ENCODE measurements at places on chromosomes 6 and 20.

GRCh38 chr6:107560657-107561056 is 70.7 kb downstream of the SOBP start:
- peak; percentile 68 for DNase-seq

DNA sequence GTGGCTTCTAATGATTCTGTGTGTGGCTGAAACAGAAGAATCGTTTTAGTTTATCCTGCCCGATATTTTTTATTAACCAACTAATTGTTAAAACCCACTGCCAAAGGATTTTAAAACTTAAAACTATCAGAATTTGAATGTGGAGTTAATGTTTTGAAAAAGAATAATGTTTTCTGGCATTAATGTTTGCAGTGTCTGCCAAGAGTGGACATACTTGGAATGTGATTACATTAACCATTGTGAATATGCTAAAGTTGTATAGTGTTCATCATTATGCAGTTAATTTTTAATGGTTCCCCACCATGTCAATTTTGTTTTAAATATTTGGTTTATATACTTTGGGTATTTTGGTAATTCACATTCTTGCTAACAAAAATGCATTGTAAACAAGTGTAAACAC is 24.4 kb downstream of the DCBLD1 start:
- DNase-seq: no peak

GRCh38 chr20:59121714-59122565 is 41.7 kb upstream of the ZNF831 start:
- no peak for DNase-seq

GRCh38 chr20:62548471-62548870 is 72.7 kb upstream of the GATA5 start:
- DNase-seq: no peak

DNA sequence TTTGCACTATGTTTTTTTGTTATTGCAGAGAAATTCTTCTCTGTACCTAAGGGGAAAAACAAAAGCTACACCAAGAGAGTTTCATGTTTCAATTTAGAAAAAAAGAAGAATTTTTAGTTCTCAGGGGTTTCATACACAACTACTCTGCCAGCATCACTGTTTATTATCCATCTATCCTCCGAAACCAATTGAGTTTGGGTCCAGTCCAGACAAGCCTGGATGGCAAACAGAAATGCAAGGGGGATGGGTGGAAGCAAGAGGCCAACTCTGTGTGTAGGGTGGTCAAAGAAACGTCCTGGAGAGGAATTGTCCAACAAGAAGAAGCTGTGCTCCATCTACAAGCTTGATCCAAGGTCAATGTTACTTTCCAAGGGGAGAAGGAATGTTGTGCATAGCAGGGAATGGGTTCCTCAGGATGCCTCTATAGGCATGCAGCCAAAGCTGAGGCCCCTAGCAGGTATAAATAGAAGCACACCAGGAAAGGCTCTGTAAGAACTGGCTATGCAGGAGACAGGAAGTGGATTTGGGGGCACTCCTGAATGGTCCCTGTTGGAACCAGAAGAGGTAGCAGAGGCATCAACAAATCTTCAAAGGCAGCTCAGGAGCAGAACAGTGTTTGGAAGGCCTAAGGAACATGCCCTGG is 64.4 kb downstream of the FILIP1 start:
- DNase-seq: no peak

DNA sequence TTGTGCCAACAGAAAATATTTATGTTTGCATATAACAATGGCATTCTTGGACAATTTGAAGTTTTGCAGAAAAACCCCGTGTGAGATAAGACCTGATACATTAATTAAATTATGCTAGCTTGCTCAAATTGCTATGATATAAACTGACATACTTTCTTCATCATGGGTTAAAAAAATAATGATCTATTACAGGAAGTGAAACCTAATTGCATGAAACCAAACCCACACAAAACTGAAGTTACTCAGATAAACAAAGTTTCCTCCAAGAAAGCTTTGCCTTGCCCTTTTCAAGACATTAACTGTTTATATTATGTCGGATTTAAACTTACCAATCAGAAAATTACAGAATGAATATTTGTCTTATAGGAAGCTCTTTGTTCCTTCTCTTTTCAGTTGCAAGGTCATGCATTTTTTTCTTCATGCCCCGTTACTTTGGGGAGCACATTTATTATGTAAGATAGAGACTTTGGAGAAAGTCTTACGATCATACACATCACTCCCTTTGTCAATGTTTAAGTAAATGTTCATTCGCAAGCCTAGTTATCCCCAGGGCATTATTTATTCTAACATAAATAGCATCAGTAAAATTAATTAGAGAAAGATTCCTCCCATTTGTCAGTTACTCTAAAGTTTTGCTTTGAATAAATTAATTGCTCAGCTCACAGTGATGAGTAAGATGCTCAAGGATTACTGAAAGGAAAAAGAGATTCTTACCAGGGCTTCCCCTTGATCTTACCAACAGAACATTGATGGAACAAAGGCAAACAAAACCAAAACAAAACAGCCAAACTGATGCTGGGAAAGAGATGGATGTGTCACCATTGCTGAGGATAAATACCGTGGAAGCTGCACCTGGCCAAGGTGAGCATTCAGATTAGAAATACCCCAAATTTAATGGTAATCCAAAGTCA is 14.8 kb upstream of the TMEM244 start:
- DNase-seq: no peak

- DNase-seq: no peak
Observed at GRCh38 chr20:43243672-43244269, 54.1 kb upstream of the PTPRT start.

DNA sequence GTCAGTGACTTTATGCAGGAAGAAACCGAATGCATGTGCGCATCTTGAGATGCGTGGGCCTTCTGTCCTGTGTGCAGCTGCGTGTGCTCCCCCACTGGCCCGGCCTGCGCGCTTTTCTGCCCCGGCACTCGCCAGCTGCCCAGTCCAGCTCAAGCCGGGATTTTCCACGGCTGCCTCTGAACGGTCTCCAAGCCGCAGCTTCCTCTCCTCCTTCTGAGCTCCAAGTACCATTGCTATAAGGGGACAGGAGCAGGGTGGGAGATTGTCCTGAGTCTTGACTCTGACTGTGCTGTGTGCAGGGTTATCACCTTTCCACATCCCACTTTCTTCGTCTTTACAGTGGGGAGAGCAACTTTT is 302.8 kb downstream of the THBS2 start:
- peak; percentile 76 for DNase-seq

DNA sequence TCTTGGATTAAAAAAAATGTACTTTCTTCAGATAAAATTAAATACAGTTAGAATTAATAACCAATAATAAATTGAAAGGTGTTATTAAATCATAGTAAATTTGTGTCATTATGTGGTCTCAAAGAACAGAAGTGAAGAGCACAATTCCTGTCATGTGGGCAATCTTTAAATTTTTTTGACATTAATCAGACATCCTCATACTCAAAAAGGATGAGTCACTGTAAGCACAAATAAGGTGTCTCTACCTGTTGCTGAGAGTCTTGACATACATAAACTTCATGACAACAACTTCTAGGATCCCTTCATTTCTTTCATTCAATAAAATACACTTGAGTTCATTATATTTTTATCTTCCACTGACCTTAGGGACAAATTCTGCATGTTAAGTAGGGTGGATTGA is 76.1 kb downstream of the SLC22A3 start:
- no peak for DNase-seq

GRCh38 chr6:16939839-16940238 is 162.0 kb upstream of the STMND1 start:
- no peak for DNase-seq

DNA sequence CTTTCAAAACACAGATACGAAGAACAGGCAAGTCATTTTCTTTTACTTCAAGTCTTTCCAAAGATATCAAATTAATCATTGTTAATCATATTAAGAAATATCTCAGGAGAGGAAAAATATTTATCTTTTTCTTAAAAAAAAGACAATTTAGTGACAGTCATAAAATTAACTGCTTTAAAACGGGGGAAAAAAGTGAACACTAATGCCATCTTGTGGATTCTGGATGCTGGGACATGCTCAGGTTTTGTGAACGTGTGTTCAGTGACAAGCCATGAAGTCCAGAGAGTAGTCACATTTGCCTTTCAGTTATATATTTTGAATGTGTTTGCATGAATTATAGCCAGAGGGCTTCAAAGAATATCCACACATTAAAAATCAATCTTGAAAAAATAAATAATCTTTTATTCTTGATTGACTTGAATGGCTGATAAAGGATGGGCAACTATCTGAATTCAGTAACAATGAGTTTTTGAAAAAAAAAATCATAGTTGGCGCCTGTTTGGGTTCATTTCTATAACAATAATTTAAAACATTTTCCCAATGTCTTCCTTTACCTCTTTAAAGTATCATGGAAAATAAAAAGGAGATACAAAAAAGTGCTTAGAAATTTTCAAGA is 74.7 kb upstream of the NOX3 start:
- no peak for DNase-seq

DNA sequence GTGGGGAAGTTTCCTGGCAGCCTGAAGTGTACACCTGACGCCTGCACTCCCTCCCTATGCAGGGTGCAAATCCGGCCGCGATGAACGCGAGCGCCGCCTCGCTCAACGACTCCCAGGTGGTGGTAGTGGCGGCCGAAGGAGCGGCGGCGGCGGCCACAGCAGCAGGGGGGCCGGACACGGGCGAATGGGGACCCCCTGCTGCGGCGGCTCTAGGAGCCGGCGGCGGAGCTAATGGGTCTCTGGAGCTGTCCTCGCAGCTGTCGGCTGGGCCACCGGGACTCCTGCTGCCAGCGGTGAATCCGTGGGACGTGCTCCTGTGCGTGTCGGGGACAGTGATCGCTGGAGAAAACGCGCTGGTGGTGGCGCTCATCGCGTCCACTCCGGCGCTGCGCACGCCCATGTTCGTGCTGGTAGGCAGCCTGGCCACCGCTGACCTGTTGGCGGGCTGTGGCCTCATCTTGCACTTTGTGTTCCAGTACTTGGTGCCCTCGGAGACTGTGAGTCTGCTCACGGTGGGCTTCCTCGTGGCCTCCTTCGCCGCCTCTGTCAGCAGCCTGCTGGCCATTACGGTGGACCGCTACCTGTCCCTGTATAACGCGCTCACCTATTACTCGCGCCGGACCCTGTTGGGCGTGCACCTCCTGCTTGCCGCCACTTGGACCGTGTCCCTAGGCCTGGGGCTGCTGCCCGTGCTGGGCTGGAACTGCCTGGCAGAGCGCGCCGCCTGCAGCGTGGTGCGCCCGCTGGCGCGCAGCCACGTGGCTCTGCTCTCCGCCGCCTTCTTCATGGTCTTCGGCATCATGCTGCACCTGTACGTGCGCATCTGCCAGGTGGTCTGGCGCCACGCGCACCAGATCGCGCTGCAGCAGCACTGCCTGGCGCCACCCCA is 1.2 kb downstream of the GPR6 start:
- no peak for DNase-seq

DNA sequence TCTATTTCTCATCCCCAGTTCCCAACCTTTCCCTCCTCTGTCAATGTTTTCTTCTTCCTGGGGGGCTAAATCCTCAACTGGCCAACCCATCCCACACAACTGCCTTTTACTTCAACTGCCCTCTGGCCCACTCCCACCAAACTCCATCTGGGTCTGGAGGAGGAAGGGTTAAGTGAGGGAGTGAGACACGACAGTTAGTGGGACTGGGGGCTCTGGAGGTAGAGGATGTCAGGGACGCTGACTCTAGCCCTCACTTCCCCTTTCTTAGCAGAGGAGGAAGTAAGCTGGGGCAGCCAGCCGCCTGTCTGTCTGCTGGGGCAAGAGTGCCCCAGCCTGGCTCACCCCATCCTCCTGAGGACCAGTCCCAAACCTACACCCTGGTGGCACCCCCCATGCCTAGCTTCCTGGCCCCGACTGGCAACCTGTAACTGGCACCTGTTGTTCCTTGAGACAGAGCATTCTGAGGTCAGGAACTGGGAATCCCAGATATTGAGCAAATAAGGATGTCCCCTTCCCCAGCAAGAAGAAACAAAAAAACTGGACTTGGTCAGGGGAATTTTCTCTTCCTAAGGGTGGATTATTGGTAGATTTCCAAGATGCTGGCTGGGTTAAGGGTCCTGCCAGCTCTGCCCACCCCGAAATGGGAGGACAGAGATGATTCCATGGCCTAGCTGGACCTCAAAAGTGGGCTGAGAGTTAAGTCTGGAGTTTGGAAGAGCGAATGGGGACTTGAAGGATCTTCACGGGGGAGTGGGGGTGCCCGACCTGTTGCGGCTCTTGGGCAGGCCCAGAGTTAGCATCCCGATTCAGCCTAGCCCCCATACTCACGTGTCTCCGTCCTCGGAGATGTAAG is 971 bp downstream of the NFKBIE start:
- no peak for DNase-seq

GRCh38 chr20:20051767-20052073 is 546 bp downstream of the CRNKL1 start:
- DNase-seq: no peak

GRCh38 chr6:16687045-16687444 is 74.2 kb downstream of the ATXN1 start:
- DNase-seq: no peak

GRCh38 chr6:79463621-79464050 is 73.6 kb downstream of the LCA5 start:
- no peak for DNase-seq

DNA sequence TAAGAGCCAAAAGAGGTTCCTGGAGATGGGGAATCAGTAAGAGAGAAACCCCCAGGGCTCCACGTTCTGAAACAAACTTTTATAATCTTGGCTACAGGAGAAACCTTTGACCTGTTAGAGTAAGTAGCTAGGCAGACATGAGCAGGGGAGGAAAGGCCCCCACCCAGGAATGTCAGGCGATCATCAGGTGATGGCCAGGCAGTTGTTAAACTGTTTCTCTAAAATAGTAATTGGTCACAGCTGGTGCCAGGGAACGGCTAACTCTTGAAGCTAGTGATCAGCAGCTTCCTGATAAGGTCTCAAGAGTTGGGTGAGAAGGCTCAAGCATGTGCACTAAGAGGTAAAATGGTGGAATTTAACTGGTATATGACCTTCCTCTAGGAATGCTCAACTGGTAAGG is 263.8 kb downstream of the HDGFL1 start:
- DNase-seq: no peak

- DNase-seq: no peak
Observed at GRCh38 chr6:97591955-97592354, 308.9 kb upstream of the MMS22L start.

Data from sigmoid colon (tissue), 7 donors.